ENCODE measurements at places on chromosomes 13 and 19.

DNA sequence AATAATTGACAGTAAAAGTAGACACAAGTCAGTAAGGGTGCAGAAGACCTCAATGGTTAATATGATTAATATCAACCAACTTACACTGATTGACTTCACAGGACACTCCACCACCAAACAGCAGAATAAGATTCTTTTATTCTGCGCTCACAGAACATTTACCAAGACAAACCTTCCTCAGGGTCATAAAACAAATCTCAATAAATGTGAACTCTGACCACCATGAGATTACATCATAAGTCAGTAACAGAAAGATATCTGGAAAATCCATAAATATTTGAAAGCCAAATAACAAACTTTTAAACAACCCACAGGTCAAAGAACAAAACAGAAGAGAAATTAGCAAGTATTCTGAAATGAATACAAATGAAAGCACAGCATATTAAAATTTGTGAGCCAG, 99.7 kb downstream of the SPACA7 start:
- DNase-seq: no peak

DNA sequence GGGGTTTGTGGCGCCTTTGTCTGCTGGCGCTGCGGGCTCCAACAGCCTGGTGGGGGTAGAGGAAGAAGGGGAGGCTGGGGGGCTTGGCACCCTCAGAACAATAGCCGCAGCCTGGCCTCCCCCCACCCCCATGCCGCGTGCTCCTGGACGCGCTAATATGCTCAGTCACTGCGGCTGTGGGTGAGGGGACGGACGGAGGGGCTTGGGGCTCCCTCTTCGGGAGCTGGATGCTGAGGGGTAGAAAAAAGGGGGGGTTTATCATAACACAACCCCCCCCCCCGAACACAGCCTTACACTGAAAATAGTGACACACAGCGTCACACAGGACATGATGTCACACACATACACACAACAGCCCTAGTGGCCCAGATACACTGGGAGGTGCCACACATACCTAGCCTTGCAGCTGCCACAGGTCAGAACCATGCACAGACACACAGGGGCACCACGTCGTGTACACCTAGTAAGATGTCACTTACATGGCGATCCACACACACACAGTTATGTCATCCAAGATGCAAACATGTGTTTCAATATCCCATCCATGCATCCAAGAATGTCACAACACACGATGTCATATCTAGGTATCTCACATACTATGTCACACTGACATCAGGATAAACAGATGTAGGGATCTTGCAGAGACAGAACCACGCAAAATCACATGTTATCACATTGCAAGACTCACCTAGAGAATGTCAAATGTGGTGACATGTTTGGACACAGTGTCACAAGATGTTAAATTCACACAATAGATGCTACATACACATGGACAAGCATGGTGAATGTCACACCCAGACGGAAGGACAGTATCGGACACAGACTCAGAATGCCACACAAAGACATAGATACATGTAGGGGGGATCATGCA, 806 bp downstream of the MAST1 start:
- no peak for DNase-seq

GRCh38 chr13:67069117-67069767, 160.9 kb downstream of the PCDH9 start:
- DNase-seq: no peak

DNA sequence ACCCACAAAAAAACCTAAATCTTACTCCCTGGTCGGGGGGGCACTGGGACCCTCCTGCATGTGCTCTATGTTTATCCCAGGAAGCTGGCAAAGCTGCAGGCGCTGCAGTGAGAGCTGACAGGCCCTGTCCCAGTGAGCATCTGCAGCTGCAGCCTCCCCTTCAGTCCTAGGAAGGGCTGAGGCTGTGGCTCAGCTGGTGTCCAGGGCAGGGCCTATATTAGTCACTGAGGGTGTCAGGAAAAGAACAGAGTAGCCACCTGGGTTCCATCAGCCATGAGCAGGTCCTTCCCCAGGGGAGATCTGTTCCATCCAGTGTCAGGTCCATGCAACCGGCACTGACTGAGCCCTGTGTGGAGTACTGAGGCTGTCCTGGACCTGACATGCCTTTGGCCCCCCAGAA, 120.5 kb downstream of the TNFRSF19 start:
- DNase-seq: no peak

- no peak for DNase-seq
Measured at GRCh38 chr13:36829753-36830152, 10.7 kb downstream of the RFXAP start.

DNA sequence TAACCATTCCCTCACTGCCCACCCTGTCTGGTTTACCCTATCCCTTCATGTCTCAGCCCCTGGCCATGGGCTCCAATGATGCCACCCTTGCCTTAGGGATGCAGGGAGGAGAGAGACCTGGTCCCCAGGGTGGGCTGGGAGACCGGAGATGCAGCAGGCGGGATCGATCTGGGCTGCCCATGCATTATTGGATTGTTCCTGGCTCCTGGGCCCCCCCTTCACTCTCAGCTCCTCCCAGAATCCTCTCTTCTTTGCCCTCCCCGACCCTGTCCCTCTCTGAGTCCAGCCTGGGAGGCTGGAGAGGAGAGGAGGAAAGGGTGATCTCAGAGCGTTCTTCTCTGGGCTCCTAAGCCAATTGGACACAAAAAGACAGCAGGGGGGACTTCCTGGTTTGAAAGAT, 5.8 kb downstream of the KASH5 start:
- no peak for DNase-seq

GRCh38 chr13:40800559-40800958, 11.1 kb downstream of the SLC25A15 start:
- no peak for DNase-seq

DNA sequence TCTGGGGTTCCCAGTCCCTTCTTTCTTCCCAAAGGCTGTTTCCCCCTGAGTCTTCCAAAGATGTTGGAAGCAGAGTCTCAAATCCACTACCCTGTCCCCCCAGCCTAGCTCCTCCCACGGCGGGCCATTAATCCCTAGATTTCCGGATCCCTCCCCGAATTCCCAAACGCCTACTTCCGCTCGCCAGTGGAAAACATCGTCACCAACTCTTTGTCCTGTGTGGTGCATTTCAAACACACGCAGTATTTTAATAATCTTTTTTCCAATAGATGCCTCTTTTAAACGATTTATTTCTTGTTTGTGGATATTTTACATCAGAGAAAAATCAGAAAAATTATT, 610 bp downstream of the ZNF791 start:
- DNase-seq: peak; percentile 36

DNA sequence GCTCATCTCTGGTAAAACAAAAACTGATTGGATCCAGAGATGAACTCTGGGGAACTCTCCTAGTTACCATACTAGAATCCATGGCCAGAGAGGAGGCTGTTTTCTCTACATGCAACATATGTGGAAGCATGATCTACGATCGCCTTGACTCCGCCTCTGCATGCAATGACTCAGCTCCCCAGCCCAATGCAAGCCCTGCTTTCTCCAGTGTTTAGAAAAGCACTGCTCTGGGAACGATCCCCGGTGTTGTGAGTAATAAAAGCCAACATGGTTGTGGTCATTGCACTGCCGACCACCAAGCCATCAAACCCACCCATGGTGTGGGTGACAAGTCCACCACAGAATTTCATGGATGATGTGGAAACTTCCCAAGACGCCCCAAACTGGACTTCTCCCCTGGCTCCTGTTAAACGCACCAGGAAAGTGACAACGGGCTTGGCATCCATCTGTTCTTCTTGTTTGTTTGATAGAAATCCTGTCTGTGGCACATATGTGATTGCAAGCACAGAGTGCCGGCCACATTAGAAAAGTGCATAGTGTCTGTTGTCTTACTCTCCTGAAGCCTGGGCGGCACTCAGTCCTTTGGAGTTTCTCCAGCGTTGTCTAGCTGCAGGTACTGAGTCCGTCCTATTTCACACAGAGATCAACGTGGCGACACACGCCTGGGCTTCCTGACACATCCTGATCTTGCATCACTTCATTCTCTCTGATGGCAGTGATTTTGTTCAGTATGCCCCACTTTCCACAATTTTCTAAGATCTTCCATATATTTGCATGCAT, 36.4 kb upstream of the VSTM2B start:
- DNase-seq: no peak

GRCh38 chr13:53144826-53145225, 116.2 kb downstream of the OLFM4 start:
- no peak for DNase-seq

- no peak for DNase-seq
Measured at GRCh38 chr13:25657157-25657556, 285.4 kb downstream of the ATP8A2 start.

GRCh38 chr19:46786236-46787039, 2.0 kb downstream of the SLC1A5 start:
- DNase-seq: peak; percentile 21

- DNase-seq: no peak
Measured at GRCh38 chr19:40358773-40359172, 10.3 kb downstream of the PLD3 start.

- no peak for DNase-seq
Measured at GRCh38 chr13:75651013-75651412, 14.9 kb downstream of the LMO7 start.

- DNase-seq: no peak
Measured at GRCh38 chr19:19471682-19472081, 43.7 kb downstream of the TSSK6 start.

DNA sequence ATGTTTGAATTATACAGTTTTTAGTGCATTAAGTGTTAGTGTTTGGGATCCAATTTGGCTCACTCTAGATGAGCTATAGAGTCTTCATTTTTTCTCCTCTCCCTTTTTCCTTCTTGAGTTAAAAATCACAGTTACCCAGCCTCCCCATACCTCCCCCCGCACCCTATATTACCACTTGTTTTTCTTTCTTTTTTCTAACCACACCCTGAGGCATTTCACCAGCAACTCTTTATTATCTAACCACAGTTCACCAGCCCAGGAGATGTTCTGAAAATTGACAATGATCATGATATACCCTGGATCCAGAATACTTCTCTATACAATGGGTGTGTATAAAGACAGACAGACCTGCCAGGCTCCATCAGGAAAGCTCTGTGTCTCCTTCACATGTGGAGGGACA, 86.5 kb upstream of the UBL3 start:
- no peak for DNase-seq

- no peak for DNase-seq
Measured at GRCh38 chr19:14471436-14472187, 3.5 kb downstream of the PTGER1 start.

GRCh38 chr13:102651392-102651791, 43.5 kb downstream of the METTL21C start:
- no peak for DNase-seq

GRCh38 chr13:110258876-110259631, 47.9 kb downstream of the COL4A1 start:
- no peak for DNase-seq

DNA sequence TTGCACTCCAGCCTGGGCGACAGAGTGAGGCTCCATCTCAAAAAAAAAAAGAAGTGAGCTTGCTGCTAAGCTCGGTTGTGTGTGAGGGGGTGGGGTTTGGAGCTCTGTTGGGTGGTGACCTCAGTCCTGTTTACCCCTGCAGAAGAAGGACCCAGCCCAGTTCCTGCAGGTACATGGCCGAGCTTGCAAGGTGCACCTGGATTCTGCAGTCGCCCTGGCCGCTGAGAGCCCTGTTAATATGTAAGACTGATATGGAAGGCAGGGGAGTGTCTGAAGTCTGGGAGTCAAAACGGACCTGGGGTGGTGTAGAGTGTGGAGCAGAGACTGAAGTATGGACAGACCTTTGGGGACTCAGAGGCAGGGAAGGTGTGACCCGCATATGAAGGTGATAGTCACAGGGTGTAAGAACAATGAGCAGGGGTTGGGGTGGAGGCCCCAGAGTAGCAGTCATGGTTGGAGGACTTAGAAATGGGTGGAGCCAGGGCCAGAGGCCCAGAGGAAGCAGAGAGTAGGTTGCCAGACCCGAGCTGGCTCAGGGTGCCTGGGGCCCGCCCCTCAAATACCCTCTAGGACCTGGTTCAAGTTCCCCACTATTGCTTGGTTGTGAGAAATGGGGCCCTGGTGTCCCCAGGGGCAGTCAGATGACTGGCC, 13.2 kb downstream of the CLASRP start:
- no peak for DNase-seq

DNA sequence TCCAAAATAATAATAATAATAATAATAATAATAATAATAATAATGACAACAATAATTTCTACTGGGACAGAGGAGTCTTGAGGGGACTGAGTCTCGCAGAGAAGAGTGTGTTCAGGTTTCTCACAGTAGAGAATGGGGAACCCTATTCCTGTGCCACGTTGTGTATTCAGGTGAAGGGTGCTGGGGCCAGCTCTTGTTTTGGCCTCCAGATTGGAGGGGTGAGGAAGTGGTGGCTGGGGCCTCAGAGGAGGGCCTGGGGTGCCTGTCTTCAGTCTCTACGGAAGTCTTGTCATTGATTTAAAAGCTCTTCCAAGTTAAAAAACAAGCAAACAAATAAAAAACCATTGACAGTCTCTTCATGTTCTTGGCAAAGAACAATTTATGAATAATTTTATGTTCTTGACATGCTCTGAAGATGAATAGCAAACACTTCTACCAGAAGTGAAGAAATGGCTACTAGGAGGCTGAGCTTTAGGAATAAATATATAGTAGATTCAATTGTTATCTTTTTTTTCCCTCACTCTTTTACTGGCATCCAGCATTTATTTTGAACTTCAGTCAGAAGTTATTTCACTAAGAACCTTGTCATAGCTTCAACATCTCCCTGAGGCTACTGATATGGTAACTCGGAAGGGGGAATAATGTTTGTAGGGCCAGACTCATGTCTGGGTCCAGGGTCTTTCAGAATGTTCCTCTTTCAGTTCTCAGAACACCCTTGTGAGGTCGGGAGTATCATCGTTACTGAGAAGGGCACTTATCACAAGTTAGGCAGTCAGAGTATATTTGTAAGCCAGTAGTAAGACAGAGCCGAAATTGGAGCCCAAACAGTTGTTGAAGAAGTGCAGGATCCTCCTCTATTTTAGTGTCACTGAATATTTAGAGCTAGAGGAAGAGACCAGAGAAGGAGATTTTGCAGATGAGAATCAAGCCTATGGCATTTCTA, 13.1 kb downstream of the LRCH1 start:
- no peak for DNase-seq

DNA sequence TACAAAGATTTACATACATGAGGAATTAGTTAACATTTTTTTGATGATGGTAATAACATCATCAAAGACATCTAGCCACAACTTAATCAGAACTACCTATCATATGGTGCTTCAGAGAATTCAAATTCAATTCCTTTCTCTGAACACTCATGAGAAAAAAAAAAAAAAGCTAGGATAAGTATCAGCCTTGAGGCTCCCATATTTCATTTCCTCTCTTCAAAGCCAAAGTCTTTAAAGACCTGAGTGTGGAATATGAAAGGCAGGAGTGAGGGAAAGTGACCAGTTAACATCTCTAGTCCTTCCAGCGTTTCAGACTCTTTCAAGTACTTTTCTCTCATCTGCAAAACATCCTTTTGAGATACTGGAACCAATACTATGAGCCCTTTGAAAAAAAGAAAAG, 137.5 kb downstream of the DCLK1 start:
- no peak for DNase-seq

Data from hypothalamus (tissue), 51 donors.